Fibroblast of pulmonary artery (primary cell): ENCODE measurements at places on chromosomes 11 and 22.

- DNase-seq = no peak
Measured at GRCh38 chr22:39300186-39300830, 19.1 kb downstream of the RPL3 start.

DNA sequence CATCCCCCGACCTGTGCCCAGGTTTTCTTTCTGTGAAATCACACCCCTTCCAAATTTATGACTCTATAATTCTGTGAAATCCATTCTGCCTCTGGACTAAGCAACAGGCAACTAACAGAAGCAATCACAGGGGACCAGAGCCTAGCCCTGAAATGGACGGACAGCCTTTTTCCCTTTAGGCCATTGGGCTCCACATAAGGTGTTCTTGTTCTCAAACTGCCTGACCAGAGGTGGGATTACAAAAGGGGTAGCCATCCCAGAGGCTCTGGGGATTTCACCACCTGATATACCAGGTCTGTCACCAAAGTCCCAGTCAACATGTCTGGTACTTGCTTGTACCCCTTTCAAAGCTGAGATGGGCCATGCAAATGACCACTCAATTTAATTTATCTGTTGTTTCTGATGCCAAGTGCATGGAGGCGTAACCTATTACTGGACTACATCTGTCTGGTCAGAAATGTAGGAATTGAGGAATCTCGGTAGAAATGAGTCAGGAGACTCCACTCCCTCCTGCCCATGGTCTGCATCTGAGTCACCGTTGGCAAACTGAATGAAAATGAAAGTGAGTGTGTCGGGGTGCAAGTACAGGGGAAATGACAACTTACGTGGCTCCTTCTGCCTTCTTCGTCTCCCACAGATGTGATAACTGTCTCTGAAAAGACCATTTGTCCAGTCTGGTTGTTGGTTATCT is 10.2 kb downstream of the DKK3 start:
- peak; percentile 90 for DNase-seq

- peak; percentile 62 for DNase-seq
Measured at GRCh38 chr11:131688048-131688693, 317.8 kb downstream of the NTM start.

DNA sequence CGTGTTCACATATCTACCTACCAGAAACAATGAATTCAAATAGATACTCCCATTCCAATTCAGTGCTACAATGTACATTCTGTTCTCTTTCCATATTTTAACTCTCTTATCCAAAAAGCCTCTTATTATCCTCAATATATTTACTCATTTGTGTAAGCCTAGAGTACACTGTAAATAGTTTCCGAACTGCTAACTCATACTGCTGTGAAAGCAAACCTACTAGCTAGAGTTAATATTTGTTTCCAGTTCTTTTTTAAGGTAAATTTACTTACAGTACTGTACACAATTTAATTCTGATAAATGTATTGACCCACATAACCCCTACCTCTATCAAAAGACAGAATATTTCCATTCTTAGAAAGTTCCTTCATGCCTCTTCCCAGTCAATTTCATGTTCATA is 71.8 kb downstream of the GRK3 start:
- DNase-seq = no peak

GRCh38 chr11:76600124-76600655 is 70.4 kb downstream of the LRRC32 start:
- DNase-seq = no peak

GRCh38 chr11:77153276-77154185 is 25.5 kb downstream of the MYO7A start:
- DNase-seq = no peak

- DNase-seq = no peak
Measured at GRCh38 chr11:103789952-103790351, 246.5 kb upstream of the DDI1 start.

- DNase-seq = no peak
Measured at GRCh38 chr22:47203554-47203991, 441.1 kb downstream of the TBC1D22A start.

DNA sequence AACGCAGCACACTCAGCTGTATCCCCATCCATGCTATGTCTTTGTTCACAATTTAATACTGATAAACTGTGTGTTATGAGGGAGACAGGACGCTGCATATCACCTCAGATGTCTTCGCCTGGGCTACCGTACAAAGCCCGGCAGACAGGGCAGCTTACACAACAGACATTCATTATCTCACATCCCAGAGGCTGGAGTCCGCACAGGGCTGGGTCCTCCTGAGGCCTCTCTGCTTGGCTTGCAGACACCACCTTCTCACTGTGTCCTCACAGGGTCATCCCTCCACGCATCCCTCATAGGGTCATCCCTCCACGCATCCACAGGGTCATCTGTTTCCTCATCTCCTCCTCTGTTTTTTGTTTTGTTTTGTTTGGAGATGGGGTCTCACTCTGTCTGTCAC is 61.2 kb downstream of the SHANK2 start:
- DNase-seq = no peak

DNA sequence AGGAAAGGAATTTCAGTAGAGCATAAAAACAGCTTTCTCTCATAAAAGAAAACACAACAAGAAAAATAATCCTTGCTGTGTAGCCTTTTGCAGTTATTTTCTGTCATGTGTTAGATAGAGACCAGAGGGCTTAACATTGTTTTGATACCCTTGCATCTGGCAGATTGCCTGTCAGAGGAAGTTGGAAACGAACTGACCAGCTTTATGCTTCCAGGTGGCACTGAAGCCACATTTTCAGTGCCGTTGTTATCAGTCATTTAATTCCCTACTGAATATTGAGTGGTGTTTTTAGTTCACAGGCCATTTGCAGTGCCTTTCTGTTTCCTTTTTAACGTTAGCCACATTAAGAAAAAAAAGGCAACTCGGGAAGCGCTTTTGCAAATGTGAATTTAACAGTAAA is 21.5 kb upstream of the RAG2 start:
- peak; percentile 3 for DNase-seq

DNA sequence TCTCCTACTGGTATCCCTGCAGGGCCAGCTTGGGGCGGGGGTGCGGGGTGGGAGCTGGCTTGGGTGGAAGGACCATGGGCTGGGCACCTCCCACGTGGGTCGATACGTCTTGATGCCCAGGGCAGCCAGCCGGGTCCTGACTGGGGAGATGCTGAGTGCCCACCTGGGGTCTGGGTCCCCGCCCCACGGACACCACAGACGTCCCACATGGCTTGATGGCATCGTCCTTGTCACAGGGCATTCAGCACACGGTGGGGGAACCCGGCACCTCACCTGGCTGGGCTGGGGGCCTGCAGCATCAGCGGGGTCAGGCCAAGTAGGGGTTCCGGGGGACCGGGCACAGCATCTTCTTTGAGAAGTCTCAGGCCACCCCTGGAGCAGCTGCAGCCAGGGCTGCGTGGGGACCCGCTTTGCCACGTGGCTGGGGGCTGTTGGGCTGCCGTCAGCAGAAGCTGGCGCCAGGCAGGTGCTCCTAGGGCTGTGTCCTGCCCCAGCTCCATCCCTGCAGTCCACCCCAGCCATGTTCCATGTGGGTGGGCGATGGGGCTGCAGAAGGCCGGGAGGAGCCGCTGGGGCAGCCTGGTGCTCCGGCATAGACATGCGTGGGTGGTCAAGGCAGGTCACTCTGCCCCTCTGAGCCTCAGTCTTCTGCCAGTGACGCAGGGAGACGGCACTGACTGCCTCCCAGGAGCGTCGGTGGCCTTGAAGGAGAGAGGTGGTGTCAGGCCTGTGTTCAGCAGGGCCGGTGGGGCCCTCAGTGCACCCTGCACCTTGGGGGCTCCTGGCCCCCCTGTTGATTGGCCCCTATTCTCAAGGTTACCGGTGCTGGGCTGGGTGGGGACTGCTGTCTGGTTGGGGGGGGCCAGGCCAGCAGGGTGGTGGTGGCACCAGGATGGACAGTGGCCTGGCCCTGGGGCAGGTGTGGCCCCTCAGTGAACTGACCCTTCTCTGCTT is 8.4 kb downstream of the SELENOO start:
- no peak for DNase-seq

DNA sequence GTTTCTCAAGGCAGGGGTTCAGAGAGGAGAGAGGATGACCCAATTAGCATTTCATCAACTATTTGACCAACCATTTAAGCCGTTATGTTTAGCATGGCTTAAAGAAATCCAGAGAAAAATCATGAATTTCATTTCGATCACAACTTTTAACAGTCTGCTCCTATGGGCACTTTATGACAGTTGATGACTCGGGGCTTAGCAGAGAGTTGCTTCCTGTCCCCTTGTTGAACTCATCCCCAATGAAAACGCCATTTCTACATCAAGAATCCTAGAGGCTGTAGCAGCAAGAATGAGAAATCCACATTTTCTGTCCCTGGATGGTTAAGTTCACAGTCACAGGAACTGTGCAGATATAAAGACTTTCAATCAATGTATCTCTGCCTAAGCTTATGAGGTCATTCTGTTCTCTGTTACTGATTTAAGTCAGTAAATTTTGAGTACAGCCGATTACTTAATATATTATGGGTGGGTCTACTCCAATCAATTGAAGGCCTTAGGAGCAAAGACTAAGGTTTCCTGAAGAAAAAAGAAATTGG is 81.1 kb downstream of the BDNF start:
- no peak for DNase-seq

DNA sequence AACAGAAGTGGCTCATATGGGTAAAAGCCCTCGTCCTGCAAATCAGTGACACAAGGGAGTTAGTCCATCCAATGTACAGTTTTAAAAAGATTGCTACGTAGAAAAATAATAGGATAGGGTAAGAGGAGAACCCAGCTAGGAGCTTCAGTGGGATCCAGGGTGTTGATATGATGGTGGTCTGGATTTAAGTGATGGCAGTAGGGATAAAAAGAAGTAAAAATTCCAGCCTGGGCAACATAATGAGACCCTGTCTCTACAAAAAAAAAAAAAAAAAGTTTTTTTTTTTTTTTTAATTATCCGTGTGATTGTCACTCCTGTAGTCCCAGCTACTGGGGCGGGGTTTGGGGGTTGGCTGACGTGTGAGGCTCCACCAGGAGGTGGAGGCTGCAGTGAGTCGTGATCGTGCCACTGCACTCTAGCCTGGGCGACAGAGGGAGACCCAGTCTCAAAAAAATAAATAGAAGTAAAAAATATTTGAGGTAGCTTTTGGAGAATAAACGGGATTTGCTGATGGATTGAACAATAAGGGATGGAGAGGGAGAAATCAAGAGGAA is 7.0 kb upstream of the L3MBTL2 start:
- DNase-seq = no peak

- DNase-seq = no peak
Measured at GRCh38 chr11:60816590-60817157, 25.2 kb upstream of the CCDC86 start.

DNA sequence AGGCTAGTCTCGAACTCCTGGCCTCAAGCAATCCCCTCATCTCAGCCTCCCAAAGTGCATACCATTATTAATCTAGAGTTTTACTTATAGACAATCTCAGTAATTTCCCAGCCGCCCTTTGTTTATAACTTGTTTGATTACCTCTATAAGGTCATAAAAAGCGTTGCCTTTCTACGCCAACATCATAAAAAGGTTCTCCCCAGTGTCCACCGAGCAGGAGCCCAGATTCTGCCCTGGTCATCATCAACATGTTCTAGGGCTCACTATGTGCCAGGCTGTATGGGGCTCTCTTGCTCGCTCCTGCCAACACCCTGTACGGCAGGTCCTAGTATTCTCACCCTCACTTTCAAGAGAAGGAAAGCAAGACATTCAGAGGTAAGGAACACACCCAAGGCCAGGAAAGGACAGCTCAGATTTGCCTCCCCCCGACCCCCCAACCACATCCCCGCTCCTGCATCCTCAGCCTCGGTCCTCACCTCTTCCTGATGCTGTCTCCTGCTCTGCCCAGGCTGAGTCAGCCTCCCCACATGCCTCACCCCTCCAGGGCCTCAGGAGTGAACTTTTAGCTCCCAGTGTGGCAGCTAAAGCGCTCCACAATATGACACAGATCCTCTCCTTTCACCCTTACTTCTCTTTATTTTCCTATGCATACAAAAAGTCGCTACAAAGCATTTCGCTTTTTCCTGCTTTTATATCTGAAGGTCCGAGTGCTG is 14.3 kb downstream of the ARFGAP3 start:
- no peak for DNase-seq

DNA sequence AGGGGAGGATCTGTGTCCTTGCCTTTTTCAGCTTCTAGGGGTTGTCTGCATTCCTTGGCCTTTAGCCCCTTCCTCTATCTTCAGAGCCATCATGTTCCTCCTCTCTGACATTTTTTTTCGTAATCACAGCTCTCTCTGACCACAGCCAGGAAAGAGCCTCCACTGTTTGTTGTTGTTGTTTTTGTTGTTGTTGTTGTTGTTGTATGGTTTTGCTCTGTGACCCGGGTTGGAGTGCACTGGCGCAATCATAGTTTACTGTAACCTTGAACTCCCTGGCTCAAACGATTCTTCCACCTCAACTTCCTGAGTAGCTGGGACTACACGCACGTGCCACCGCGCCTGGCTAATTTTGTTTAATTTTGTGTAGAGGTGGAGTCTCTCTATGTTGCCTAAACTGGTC is 55.3 kb upstream of the KCNQ1OT1 start:
- no peak for DNase-seq

DNA sequence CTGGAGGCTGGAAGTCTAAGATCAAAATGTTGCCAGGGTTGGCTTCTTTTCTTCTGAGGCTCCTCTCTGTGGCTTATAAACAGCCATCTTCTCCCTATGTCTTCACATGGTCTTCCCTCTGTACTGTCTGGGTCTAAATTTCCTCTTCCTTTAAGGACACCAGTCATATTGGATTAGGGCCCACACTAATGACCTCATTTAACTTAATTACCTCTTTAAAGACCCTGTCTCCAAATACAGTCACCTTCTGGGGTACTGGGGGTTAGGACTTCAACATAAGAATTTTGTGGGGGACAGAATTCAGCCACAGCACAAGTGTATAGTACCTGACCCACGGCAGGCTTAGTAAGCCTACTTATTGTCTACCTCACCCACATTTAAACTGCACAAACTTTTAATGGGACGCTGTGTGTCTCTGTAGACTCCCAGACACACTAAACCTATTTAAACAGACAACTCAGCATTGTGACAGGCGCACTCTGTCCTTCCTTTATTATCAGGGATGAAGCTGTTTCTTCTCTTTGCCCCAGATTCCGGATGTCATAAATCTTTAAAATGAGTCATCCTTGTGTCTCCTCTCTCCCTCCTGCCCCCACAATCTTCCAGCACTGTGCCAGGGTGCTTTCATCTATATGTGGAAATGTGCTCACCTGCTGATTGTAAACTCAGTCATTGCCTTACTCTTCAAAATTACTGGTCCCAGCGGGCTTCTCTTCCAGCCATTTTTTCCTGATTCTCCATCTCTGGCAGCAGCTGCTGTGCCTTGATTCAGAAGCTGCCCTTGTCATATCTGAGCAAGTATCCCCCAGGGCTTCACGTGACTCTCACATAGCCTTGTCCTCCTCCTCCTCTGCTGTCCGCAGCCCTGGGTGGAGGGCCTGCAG is 5.4 kb upstream of the MAPK8IP1 start:
- DNase-seq = peak; percentile 12

- no peak for DNase-seq
Measured at GRCh38 chr11:84958295-84958694, 668.8 kb downstream of the DLG2 start.

DNA sequence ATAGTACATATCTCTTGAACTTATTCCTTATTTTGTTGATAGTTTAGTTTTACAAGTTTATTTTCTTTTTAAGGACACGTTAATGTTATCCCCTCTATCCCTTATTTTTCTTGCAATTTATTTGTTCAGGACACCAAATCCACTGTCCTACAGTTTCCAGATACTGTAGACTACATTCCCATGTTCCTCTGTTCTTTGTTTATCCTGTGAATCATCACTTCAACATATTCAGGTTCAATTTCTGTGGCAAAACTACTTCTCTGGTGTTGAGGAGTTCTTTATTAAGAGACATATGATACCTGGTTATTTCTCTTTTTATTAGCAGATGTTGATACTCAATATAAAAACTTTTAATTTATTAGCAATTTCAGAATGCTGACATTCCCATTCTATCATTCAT is 72.8 kb upstream of the CLNS1A start:
- DNase-seq = peak; percentile 27

GRCh38 chr22:39414886-39415285 is 15.3 kb downstream of the TAB1 start:
- DNase-seq = no peak
